ENCODE measurements at places on chromosomes 6 and 20.

GRCh38 chr6:48134246-48134645 lies 23.2 kb upstream of the PTCHD4 start:
- no peak for DNase-seq

DNA sequence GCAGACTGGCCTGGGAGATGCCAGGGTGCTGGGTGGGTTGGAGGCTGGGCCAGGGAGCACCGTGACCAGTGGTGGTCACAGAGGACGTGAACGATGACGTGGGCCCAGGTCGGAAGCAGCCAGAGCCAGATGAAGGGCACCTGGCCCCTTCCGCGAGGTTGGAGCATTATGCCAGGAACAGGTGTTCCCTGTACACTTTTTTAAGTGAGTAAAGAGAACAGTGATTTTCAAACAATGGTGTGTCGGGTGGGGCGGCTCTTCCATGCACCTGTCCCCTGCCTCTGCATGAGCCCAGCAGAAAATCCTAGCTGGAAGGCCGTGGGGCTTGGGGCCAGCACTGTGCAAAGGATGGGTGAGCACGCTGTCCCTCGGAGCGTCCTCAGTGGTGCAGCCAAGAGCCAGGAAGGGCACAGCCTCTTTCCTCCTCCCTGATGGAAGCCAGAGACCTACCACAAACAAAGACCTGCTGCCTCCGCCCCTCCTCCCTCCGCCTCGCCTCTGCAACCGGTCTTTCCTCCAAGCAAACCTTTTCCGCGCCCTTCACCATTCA lies 350.5 kb downstream of the ZFAND3 start:
- DNase-seq: no peak

DNA sequence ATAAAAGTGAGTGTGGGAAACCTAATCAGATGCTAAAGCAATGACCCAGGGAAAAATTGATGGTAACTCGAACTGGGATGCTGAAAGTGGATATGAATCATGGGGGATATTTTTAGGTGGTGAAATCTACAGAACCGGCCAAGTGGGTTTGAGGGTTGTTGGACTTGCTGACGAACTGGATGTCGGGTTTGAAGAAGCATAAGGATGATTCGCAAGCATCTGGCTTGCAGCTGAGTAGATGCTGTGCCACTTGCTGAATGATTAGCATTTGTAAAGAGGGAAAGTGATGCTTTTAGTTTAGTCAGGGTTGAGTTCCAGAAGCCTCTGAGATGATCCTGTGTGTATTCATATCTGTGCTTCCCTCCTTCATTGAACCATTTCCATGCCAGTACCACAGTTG lies 54.9 kb downstream of the UBR2 start:
- no peak for DNase-seq

- no peak for DNase-seq
These were observed 4.4 kb upstream of the GLP1R start for GRCh38 chr6:39044181-39044580.

- no peak for DNase-seq
These were observed 111.3 kb downstream of the TMEM170B start for GRCh38 chr6:11648889-11649288.

DNA sequence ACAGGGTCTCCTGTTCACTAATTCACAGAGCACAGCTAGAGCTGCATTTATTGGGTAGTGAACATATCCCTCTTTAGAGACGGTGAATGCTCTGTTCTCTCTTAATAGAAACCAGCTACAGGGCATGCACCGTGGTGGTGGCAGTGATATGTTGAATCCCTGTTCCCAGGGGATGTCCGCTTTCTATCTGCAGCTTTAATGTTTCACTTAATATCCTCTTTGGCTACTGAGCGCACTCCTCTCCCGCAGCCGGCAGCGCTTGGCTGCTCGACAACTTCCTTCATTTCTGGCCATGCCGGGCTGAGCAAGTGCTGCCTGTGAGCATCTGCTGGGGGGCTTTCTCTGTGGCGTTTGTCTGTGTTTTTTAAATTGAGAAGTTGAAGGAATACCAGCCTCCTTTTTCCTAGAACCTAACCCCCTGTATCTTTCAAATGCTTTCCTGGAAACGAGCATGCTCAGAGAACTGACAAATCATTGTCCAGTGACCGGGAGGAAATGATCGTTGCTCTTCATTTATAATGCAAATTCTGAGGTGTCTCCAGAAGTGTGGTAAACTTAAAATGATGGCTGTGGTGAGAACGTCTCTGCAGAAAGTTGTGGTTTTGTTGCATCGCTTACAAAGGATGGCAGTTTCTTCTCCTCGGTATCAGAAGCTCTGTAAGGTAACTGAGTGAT lies 297.9 kb downstream of the UTRN start:
- peak; percentile 23 for DNase-seq

GRCh38 chr6:127606131-127606562 lies 29.2 kb downstream of the C6orf58 start:
- no peak for DNase-seq

GRCh38 chr6:56378966-56379585 lies 131.7 kb upstream of the COL21A1 start:
- DNase-seq: no peak

DNA sequence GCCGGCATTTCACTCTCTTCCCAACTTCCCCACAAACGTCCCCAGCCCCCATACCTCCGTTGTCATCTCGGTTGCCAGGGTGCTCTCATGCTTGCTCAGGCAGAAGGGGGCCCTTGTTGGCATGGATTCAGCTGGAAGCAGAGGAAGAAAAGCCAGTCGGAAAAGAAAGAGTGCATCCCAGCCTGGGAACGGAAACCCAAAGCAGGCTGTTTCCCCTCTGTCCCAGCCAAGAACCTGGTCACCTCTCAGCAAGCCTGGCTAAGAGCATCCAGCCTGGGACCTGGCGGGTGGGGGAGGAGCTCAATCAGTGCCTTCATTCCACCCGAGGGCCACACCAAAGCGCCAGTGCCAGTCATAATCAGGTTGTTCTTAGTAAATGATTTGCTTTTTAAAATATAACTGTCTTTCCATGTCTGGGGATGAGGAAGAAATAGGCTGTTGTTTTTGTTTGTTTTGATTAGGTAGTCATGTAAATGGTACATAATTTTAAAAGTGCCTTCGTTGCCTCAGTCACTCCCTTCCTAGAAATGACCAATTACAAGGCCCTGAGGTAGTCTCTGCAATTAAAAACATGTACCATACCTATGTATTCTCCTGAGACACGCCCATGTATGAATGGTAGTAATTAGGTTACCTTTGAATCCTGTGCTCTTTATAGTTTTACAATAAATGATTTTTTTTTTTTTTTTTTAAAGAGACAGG lies 21.1 kb downstream of the CHMP4B start:
- no peak for DNase-seq

DNA sequence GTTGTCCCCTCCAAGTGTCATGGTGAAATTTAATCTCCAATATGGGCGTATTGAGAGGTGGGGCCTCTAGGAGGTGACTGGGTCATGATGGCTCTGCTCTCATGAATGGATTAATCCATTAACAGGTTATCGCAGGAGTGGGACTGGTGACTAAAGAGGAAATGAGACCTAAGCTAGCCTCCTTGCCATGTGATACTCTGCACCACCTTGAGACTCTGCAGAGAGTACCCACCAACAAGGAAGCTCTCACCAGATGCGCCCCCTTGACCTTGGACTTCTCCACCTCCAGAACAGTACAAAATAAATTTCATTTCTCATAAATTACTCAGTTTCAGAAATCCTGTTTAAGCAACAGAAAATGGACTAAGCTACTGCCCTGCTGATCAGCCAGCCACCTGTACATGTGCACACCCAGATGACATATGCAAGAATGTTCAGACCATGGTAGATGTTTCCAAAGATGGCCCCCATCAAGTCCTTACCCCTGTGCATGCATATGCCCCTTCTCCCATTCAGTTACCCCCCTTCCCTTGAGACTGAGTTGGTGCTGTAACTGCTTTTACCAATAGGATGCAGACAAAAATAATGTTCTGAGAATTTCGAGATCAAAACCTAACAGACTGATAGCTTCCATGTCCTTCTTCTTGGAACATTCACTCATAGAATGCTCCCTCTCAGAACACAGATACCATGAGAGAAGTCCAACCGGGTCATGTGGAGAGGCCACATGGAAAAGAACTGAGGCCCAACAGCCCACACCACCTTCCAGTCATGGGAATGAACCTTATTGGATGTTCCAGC lies 28.4 kb downstream of the MAP3K5 start:
- DNase-seq: no peak

DNA sequence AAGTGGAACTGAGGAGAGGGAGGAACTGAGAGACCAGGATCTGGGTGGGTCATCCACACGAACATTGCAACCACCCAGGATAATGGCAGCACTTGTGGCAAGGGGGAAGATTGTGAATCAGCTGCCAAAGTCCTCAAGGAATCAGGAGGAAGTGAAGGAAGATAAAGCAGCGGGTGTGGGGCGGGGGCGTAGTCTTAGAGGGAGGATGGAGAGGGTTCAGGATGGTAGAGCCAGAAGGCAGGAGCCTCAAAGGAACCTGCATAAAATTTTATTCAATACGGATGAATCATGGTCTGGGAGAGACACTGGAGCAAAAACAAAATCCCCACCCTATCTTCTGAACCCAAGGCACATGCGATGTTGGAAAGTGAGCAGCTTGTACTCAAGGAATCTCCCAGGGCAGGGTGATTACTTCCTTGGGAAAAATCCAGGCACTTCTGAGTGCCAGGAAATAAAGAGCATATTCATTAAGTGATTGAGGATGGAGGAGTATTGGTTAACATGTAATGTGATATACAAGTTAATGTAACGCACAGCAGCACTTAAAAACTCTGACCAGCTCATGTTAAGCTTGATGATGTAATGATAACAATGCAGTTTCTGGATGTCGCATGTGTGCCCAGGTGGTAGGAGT lies 82.0 kb upstream of the B3GAT2 start:
- DNase-seq: no peak

DNA sequence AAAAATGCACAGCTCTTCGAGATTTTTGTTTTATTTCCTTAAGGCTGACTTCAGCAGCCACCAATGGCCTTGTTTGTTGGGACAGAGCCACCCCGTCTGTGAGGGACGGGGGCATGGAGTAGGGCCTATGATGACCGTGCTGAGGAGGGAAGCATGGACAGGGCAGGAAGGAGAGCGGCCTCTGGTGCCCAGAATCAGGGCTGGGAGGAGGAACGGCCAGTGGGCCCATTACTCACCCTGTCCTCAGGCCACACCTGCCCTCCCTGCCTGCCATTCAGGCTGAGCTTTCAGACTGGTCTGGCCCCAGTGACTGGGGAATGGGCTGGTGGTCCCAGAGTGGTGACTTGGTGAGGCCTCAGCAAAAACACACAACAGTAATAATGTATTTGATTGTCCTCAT lies 104.4 kb downstream of the SMOC2 start:
- DNase-seq: no peak

GRCh38 chr6:150607329-150607650 lies 7.6 kb downstream of the PLEKHG1 start:
- no peak for DNase-seq

GRCh38 chr20:57785061-57785460 lies 75.2 kb upstream of the PMEPA1 start:
- DNase-seq: no peak

- DNase-seq: no peak
These were observed 114.9 kb downstream of the CDH26 start for GRCh38 chr20:60073086-60073485.

- no peak for DNase-seq
These were observed 20.9 kb downstream of the TPX2 start for GRCh38 chr20:31759836-31760518.

DNA sequence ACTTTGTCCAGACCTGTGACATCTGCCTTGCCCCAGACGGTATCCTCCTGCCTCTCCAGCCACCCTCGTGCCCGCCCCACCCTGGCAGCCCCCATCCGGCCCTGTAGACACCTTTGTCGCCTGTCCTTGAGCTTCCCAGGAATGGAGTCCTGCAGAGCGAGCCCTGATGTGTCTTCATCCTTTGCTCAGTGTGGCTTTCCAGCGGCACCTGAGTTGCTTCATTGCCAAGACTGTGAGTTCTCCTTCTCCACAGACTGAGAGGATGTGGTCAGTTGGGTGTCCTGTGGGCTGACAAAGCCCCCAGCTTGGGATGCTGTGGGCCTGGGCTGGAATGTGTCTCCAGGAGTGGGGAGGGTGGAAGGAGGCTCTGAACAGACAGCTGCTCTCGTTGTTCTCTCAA lies 1.7 kb upstream of the CST4 start:
- no peak for DNase-seq

- DNase-seq: no peak
These were observed 22.3 kb downstream of the ACTR5 start for GRCh38 chr20:38770546-38770945.

DNA sequence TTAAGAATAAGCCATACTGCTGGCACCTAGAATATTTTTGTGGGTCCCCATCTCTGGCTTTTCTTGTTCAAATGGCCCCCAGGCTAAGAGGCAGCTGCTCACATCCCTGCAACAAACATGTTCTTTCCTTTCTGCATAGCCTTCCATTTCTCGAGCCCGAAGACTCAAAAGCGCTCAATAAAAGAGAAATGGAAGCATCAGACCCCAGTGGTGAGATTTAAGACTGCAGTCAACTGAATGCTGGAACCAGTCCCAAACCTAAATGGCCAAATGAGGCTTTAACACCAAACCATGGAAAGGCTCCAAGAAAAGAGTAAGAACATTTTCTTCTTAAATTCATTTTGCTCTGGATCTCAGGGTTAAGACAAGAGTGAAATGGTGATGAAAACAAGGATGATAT lies 122.1 kb upstream of the TRAF3IP2 start:
- no peak for DNase-seq

GRCh38 chr20:878511-879307 lies 37.4 kb downstream of the ANGPT4 start:
- DNase-seq: no peak

GRCh38 chr20:58359441-58359840 lies 29.6 kb upstream of the VAPB start:
- no peak for DNase-seq

- DNase-seq: no peak
These were observed 105.2 kb downstream of the CDK19 start for GRCh38 chr6:110710115-110710514.

DNA sequence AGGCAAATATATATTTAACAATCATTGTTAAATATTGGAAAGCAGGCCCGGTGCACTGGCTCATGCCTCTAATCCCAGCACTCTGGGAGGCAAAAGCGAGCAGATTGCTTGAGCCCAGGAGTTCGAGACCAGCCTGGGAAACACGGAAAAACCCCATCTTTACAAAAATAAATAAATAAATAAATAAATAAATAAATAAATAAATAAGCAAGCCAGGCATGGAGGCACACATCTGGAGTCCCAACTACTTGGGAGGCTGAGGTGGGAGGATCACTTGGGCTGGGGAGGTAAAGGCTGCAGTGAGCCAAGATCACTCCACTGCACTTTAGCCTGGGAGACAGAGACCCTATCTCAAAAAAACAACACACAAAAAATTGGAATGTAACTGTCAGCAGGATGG lies 53.7 kb downstream of the ZFP64 start:
- no peak for DNase-seq

GRCh38 chr20:57392512-57393271 lies 1.5 kb downstream of the RBM38 start:
- DNase-seq: peak; percentile 73

Measured in activated naive CD4-positive, alpha-beta T cell treated with anti-CD3 and anti-CD28 coated beads, Interleukin-2, amount 50 U/mL, for 16 hours (primary cell).